Calu3 (cell line): ENCODE measurements at places on chromosomes 6 and 20.
A peak's percentile ranks its signal among the peaks of the same experiment; 100 is the strongest.

GRCh38 chr6:134835993-134836392 lies 113.9 kb downstream of the ALDH8A1 start:
- DNase-seq, result no peak

- no peak for DNase-seq
These were observed 29.6 kb upstream of the NOL4L start for GRCh38 chr20:32614772-32615171.

DNA sequence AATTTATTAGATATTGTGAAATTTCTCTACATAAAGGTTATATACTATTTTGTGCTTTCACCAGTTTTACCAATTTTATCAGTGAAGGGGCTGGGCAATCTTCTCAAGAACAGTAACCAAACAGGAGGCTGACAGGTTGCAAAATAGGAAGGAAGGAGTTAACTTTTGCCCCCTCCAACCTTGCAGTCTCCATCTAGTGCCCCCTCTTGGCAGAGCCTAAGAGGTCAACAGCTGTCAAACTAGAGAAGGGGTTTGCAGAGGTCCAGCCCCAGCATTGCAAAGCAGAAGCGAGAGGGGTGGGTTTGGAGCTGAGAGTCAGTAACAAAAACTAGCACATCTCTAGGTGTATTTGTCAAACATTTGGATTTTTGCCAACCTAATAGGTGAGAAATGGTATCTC lies 391.0 kb downstream of the CDC5L start:
- no peak for DNase-seq

- DNase-seq, result no peak
These were observed 29.9 kb upstream of the SAMD3 start for GRCh38 chr6:130252527-130253237.

DNA sequence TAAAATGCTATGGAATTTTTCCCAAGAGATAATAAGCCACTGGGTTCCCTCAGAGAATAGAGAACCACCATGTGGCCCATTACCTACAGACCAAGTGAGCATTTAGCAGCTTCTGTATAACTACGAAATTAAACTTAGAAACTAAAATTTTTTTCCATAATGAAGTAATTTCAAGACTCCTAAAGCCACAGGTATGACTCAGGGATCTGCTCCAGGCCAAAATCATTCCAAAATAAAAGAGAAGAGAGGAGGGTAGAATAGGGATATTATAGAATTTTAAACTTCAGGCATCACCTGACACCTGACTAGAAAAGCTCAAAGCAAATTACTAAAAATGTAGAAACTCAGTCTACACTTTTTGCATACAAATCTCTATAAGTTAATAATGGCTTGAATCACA lies 108.9 kb upstream of the DST start:
- no peak for DNase-seq

DNA sequence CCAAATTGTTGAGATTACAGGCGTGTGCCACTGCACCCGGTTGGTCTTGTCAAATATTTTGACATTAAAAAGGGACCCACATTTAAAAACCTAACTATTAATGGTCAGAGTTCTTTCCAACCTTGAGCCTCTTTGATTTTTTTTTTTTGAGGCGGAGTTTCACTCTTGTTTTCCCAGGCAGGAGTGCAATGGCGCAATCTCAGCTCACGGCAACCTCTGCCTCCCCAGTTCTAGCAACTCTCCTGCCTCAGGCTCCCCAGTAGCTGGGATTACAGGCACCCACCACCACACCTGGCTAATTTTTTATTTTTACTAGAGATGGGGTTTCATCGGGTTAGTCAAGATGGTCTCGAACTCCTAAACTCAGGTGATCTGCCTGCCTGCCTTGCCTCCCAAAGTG lies 31.3 kb downstream of the CTNNBL1 start:
- no peak for DNase-seq

GRCh38 chr6:41822021-41822420 lies 34.5 kb downstream of the TOMM6 start:
- no peak for DNase-seq

- no peak for DNase-seq
These were observed 47.7 kb downstream of the FRK start for GRCh38 chr6:116012951-116013350.

- no peak for DNase-seq
These were observed 465.3 kb downstream of the BMP2 start for GRCh38 chr20:7232796-7233195.

GRCh38 chr6:153150752-153151440 lies 19.8 kb upstream of the RGS17 start:
- no peak for DNase-seq

DNA sequence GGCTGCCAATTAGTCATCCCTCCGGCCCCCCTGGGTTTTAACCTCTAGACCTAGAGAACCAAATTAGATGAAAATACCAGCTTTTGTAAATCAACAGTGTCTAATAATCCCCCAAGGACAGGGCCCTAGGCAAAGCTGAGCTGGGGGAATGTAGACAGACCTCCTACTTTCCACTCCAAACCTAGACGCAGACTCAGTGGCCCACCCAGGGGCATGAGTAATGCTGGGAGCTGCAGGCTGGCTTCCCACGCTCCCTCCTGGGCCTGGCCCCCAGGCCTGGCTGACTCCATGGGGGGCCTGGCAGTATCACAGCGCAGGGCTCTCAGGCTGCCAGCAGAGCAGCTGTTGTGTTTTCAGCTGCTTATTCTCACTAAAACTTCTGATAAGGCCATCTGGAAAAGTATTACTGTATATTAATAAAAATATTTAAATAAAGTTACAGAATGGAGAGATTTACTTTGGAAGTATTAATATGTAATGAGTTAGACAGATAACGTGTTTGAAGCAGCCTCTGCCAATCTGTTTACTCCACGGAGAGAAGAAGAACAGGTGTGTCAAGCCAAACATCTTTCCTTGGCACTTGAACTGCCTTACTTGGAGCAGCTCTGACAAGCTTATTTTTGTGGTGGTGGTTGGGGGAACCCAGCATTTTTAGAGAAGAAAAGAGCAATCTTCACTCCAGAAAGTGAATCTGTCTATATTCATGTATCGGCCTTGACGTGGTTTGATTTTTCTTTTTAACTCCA lies 144.0 kb upstream of the AGPAT4 start:
- DNase-seq, result no peak

DNA sequence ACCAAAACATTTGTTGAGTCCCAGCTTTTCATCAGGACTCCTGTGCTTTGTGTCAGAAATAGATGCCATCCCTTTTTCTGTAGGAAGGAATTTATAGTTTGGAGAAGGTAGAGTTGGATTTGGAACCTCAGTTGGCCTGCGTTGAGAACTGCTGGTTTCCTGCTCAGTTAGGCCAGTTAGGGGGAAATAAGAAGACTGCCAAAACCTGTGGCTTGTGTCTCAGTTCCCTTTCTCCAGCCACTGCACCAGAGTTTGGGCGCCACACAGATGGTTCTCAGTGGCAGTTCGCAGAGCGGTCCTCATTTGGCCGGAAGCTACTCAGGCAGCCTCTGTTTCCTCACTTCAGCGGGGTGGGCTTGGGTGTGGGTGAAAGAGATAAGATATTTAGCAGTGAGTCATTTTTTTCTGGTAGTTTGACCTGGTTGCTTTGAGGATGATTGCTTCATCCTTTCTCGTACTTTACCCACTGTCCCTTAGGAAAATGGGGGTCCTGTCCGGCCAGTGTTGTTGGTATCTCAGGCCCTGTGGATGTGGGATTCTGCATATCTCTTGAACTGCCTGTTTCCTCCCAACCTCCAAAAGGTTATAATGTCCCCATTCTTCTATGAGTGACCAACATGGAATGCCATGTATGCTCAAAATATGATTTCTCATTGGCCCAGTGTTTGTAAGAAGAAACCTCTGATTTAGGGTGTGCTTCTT lies 53.7 kb downstream of the JARID2 start:
- no peak for DNase-seq

- no peak for DNase-seq
These were observed 19.6 kb downstream of the HLA-A start for GRCh38 chr6:29961966-29962365.

DNA sequence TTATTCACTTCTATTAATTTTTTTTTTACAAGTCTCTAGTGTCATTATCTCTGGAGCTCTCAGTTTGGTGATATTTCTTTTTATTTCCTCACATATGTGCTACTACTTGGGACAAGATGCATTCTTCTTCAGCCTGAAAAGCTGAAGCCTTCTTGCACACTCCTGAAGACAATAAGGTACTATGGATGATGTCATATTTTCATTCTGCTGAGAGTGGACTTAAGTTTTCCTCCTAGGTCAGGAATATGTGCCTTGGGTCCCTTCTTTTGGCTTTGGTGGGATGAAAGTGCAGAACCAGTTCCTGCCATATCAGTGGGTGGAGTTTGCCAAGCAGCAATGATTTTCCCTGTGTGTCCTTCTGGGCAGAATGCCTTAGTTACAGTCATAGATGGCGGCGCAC lies 188.7 kb upstream of the EYA4 start:
- DNase-seq, result no peak

- DNase-seq, result peak; percentile 92
These were observed 49.8 kb downstream of the PPARD start for GRCh38 chr6:35392111-35392702.

DNA sequence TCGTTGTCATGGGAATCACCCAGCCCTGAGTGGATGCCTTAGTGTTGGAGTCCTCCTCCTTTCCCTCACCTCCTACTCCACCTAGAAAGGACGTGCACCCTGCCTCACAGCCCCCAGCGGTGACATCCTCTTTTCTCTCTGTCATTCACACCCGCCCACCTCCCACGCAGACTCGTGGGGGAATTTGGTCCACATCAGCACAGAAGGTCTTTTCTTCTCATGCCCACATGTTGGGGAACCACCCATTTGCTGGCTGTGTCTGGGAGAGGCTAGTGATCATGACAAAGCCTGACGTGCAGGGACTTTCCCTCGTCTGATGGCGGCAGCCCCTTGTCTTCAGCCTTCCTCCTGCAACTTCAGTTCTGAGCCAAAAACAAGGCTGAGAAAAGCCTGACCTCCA lies 96.0 kb upstream of the CNKSR3 start:
- peak; percentile 1 for DNase-seq

- no peak for DNase-seq
These were observed 559.2 kb upstream of the FLRT3 start for GRCh38 chr20:14896569-14896968.

DNA sequence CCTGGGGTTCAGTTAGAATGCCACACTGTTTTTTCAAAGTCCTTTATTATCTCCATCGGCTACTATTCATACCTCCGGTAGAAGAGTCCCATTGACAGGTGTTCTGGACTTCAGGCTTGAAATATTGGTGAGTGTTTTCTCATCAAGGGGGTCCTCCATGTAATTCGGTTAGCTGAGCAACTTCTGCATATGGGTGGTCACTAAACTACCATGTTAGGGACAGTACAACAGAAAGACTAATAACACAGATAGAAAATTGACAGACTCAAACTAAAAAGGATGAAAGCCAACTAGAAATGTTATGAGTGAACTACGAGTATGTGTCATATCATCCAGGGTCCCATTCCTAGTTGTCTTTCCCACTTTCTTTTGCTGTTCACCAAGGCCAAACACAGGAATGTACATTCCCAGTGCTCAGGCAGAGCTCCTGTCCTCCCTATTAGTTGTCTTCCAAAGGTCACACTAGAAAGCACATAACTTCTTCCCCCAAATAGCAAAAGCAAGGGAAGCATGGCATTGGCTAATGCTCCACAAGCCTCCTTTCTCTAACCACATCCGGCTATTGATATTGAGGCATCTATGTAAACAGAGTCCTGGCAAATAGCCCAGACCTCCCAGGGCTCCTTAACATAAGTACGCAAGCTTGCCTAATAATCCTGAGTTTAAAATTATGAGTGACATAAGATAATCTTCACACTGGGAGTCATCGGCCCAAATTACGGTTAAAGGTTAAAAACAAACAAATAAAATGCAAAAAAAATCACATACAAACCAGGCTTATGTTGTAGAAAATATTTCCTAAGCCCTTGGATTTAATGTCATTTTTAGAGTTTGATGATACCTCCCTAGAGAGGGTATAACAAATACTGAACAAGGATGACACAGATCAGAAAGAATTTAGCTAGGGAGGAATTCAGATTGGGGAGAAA lies 13.2 kb downstream of the CCN2 start:
- no peak for DNase-seq

DNA sequence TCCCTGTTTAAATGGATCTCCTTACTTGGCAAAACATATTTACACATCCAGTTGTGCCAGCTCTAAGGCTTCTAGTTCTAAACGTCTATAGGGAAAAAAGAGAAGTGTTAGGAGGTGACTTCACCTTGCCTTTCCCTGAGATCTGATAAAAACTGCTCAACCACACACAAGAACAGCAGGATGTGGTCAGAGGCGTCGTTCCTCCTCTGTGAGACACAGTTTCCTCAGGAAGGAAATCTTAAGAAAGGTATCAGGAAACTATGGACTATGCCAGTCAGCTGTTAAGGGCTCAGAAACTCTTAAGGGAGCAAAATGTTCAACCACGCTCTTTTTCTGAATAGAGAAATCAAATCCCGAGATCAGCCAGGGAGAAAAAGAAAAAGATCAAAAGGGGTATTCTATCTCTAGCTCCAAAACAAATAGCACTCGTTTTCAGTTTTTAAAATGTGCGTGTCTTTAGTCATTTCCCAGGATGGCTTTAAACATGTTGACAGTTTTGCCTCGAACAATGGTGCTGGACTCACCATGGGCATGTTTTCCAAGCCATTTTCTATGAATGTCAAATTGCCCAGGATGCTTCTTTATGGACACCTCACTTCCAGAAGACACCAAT lies 154.5 kb downstream of the HACE1 start:
- no peak for DNase-seq

- DNase-seq, result no peak
These were observed 10.6 kb downstream of the ACSS2 start for GRCh38 chr20:34887023-34887422.

DNA sequence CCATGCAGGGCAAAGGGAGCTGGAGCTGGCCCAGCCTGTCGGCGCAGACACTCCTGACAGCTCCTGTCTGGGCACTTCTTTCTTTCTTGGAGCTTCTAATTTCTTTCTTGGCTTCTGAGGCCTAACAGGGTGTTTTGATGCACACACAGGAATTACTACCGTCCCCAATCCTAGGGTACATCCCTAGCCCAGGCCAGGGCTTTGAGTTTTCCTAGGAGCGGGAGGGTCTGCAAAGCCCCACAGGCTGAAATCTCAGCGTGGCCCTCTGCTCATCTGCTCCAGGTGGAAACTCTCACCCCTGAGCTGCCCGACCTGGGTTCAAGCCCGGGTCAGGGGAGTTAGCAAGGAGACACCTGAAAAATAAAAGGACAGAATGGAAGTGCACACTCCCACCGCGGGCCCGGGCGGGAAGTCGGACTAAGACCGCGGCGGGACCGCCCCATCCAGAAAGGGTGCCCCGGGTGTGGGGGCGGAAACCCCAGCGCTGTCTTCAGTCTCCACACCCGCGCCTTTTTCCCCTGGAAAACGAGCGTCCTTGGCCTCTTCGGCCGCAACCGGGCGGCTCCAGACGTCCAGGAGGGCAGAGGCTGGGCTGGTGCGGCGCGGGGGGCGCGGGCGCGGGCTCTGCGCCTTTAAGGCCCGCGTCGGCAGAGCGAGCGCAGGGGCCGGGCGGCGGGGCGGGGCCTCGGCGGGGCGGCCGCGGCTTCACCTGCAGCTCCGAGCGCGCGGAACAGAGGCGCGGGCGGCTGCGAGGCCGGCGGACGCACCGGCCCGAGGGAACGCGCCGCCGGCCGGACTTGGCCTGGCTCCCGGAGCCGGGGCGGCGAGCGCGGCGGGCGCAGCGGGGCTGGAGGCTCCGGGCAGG lies at the start of gene CDH4:
CDH4 (plus strand) TSS at position 733 of the 865 bp plus-strand sequence.
- DNase-seq, result no peak
